Trophoblast cell (in vitro differentiated cells and primary cell): ENCODE measurements at places on chromosomes 16 and 17.

- H3K27me3 ChIP-seq = no peaks in the 10 kb centered on the region
- no peak overlapping the region for H3K4me3 ChIP-seq
- H3K4me1 ChIP-seq = peaks cover 16% of the 10 kb centered on the region
- H3K27ac ChIP-seq = no peak overlapping the region
- no peak for DNase-seq
- no peaks in the 10 kb centered on the region for H3K36me3 ChIP-seq
Measured at GRCh38 chr17:27526604-27527002, 70.4 kb downstream of the KSR1 start.

- DNase-seq = peak; percentile 55
- H3K4me3 ChIP-seq = peak overlapping the region; percentile 96
- no peaks in the 10 kb centered on the region for H3K36me3 ChIP-seq
- H3K27me3 ChIP-seq = no peaks in the 10 kb centered on the region
- H3K27ac ChIP-seq = no peak overlapping the region
Measured at GRCh38 chr17:60077672-60078519, 825 bp downstream of the HEATR6 start.

DNA sequence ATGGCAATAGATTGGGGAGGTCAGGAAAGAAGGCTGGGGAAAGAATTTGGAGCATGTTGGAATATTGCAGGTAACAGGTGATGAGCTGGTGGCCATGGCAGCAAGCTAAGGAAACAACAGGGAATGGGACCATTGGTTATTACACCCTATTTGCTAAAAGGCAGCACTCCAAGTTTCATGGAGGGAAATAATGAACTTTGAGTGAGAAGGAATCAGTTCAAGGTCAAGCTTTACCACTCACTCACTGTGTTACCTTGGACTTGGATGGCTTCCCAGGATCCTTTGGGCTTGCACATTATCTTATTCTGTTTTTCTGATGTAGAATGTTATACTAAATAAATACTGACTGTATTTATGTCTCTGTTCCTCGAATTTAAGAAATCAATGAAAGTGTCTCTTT lies 792.8 kb upstream of the CDH8 start:
- no peaks in the 10 kb centered on the region for H3K4me1 ChIP-seq
- no peaks in the 10 kb centered on the region for H3K27me3 ChIP-seq
- no peaks in the 10 kb centered on the region for H3K36me3 ChIP-seq
- H3K27ac ChIP-seq = no peak overlapping the region
- DNase-seq = no peak

GRCh38 chr16:65154321-65154720 lies 32.5 kb upstream of the CDH11 start:
- H3K4me3 ChIP-seq = no peak overlapping the region
- H3K27me3 ChIP-seq = no peaks in the 10 kb centered on the region
- H3K36me3 ChIP-seq = no peaks in the 10 kb centered on the region
- H3K27ac ChIP-seq = no peak overlapping the region
- no peaks in the 10 kb centered on the region for H3K4me1 ChIP-seq
- no peak for DNase-seq
